ENCODE measurements at places on chromosomes 3 and 15.

DNA sequence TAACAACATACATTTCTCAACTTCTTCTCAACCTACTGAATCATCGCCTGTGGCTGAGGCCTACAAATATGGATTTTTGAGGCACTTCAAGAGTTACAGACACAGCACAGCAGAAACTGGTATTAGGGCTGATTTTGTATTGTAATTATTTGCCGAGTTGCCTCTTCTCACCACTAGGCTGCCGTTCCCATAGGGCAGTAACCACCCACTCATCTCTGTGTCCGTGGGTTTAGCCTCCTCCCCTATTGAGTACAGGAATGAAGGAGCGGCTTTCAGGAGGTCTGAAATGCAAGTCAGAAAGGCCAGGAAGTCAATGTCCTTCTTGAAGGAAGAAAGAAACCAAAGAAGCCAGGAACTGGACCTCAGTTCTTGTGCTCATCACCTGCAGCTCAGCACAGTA lies 220.8 kb downstream of the MTHFS start:
- no peak for DNase-seq

- DNase-seq: no peak
Observed at GRCh38 chr15:98767692-98768091, 119.4 kb downstream of the IGF1R start.

GRCh38 chr3:147388700-147389580 lies 17.4 kb downstream of the ZIC4 start:
- no peak for DNase-seq

- DNase-seq: no peak
Observed at GRCh38 chr3:195137638-195138588, 133.0 kb downstream of the XXYLT1 start.

DNA sequence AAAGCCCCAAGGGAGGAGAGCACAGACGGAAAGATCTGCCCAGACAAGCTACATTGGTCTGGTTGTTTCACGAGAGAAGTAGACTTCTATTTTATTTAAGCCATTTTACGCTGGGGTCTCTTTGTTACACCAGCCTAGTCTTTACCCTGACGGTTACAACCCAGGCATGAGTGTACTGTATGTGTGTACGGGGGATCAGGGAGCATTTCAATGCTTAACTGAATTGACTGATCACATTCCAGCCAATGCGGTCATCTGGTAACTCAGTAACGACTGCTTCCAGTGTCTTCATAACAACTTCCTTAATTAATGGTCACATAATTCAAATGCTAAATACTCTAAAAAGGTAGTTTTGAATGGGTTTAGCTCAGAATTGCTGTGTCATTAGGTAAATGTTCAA lies 288.6 kb downstream of the FOXP1 start:
- no peak for DNase-seq

GRCh38 chr15:53808058-53808706 lies 48.7 kb upstream of the WDR72 start:
- no peak for DNase-seq

DNA sequence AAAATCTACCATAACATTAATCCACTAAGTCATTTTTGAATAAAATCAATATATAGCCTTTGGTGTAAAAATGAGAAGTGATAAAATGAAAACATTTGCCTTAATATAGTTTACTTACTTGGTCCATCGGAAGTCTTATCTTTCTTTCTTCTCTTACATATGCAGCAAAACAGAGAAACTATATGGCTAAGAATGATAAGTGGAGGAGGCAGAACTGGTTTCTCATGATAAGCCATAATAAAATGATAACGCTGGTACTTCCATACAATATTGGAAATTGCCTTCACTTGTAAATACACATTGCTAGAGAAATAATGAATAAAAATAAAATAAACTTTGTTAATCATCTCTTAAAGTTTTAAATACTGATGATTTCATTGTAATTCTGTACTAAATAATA lies 47.8 kb upstream of the USP50 start:
- no peak for DNase-seq

GRCh38 chr15:36254426-36254825 lies 325.0 kb upstream of the CDIN1 start:
- DNase-seq: no peak

DNA sequence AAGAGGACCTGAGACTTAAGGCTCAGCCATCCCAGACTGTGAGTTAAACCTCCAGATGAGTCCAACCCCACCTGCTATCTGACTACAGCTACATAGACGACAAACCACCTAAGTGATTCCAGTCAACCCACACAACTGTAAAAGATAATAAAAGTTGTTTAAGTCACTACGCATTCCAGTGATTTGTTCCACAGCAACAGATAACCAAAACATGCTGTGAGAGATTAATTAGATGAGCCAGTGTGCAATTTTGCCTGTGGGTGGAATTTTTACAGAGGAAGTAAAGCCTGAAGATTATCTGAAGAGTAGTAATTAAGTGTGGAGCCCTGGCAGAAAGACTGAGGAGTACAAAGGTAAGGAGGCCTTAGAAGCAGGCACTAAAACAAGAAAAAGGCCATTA lies 5.4 kb downstream of the BTBD1 start:
- no peak for DNase-seq

- DNase-seq: no peak
Observed at GRCh38 chr3:2246873-2247648, 148.4 kb downstream of the CNTN4 start.

DNA sequence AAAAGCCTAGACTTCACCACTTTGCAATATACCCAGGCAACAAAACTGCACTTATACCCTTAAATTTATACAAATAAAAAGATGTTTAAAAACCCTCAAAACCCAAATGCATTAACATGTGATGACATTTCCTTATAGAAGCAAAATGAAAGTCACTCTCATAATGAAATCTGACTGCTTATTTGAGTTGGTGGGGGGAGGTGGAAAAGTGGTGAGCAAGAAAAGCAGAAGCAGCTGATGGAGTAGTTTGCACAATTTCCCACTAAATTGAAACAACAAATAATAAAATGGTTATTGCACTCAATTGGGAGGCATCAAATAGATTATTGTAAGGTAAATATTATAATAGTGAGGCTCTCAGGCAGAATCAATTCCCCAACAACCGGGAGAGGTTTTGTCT lies 54.0 kb upstream of the GADL1 start:
- no peak for DNase-seq

DNA sequence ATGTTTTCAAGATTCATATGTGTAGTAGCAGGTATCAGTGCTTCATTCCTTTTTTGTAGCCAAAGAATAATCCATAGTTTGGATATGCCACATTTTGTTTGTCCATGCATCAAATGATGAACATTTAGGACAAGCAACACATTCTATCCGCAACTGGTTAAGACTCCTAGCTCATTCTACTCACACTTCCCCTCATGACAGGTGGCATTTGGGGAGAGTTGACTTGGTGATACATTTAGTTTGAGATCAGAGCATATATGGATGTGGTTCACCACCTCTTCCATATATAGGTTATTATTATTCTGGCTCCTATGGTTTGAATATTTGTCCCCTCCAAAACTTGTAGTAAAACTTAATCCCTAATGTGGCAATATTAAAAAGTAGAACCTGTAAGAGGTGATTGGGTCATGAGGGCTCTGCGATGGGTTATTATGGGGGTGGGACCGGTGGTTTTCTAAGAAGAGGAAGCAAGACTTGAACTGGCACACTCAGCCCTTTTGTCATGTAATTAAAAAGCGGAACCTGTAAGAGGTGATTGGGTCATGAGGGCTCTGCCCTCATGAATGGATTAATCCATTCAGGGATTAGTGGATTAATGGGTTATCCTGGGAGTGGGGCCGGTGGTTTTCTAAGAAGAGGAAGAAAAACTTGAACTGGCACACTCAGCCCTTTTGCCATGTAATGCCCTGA lies 75.3 kb upstream of the HRH1 start:
- DNase-seq: no peak

GRCh38 chr3:195876297-195877064 lies 31.9 kb downstream of the TNK2 start:
- no peak for DNase-seq

- no peak for DNase-seq
Observed at GRCh38 chr3:31407665-31408064, 125.1 kb upstream of the STT3B start.

DNA sequence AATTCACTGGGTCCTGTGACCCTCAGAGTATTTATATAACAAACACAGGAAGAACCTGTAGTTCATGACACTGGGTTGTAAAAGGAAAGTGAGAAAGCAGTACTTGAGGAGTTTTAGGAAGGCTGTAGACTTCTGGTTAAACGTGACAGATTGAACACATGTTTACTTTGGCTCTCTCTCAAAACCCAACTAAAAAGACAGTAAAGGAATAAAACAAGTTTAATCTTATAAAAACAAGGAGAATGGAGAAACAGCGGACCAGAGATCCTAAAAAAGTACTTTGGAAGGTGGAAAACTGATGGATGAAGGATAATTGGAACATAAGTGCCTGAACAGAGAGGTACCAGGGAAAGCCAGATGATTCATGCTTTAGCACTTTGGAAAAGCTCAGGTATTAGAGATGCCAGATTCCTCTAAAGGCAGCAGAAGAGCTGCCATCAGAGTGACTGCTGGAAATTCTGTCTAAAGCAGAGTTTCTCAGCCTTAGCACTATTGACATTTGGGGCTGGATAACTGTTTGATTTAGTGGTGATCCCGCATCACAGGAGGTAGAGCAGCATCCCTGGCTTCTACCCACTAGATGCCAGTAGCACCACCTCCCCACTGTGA lies 182.9 kb upstream of the RORA start:
- DNase-seq: no peak

- no peak for DNase-seq
Observed at GRCh38 chr15:68232937-68233336, 3.4 kb upstream of the CLN6 start.

DNA sequence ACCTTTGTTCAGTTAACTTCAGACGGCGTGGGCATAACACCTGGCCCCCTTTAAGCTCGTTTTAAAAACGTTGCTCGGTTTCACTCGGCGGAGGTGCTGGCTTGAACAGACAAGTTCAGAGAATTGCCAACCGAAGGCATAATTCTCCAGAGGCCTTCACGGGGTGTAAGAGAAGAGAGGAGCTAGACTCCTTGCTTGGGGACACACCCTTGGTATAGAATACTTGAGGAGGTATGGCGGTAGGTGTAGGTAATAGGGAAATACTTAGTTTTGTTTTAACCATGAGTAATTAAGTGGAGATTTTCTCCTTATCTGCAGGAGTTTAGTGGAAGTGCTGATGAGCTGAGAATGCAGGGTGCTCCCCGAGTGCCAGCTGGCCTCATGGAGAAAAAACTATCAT lies 921 bp downstream of the FBXL2 start:
- DNase-seq: no peak

DNA sequence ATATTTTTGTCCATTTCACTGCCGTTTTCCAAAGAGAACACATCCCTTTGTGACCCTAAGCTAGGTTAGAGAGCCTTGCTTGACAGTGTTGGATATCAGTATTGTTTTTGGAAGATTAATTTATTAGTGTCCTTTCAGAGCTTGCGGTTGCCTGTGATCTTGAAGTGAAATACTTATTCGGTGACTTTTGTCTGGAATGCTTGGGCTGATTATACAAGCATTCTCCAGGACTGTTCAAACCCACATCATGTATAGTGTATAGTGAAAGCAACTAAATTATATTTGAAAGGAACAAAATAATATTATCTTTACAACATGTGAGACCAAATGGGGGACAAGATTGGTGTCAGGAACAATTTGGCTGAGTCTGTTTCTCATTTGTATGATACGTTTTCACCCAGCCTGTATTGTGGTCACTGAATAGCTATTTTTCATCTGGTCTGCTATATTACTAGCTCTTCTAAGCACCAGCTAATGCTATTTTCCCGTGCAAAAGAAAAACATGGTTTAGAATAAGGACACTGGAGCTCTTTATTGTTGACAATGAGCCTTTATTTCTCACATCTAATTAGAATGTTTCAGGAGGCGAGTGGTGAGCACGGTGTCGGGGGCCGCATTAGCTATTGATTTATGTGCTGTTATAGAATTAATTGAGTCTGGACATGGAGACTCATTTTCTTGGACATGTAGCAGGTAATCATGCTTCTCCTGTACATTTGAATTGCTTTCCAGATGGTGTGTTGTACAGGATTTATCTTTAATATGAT lies 158.1 kb downstream of the APBA2 start:
- no peak for DNase-seq

- DNase-seq: no peak
Observed at GRCh38 chr3:130748467-130748861, 1.8 kb upstream of the PIK3R4 start.

DNA sequence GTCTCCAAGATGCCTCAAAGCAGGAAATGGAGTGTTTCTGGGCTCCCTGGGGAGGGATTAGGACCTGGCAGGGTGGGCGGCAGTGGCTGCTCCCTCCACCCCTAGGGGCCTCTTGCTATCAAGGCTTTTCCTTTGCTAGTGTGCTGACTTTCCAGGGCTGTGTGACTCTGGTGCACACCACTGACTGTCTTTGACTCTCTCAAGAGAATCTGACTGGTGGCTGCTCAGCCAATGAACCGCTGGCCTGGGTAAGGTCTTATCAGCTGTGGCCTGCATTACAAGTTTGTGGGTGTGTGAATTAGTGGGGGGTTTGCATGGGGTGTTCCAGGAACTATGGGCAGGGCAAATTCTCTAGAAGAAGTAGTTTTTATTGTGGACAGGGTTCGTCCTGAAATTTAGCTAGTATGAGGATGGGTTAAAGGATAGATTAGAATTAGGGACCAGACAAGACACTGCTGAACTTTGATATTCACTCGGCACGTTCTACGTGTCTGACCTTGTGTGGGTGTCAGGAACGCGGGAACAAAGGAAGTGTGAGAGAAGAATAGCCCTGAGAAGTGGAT lies 29.5 kb downstream of the SIAH2 start:
- DNase-seq: no peak

GRCh38 chr3:46693892-46694226 lies 380 bp upstream of the ALS2CL start:
- DNase-seq: peak; percentile 56

GRCh38 chr3:161766331-161766730 lies 269.7 kb downstream of the OTOL1 start:
- no peak for DNase-seq

- DNase-seq: no peak
Observed at GRCh38 chr3:133506215-133506901, 67.1 kb upstream of the CDV3 start.

- DNase-seq: no peak
Observed at GRCh38 chr3:71006810-71007785, 576.4 kb downstream of the FOXP1 start.

DNA sequence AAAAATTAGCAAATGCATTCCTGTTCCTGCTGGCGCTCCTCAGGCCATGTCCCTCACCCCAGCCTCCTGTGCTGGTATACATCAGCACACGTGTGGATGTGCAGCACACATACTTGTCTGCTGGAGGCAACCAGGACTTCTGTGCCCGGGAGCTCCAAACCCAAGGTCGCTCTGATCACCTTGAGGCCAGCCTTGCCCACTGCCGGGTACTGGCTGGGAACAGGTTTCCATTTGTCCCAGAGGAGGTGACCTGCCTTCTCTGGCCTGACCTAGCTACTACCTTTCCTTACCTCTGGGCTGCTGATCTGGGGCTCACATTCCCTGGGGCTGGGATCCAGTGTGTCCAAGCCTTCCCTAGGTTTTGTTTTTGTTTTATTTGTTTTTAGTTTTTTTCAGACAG lies 12.1 kb downstream of the PRKCD start:
- no peak for DNase-seq

- no peak for DNase-seq
Observed at GRCh38 chr3:51777985-51778384, 1.1 kb downstream of the IQCF6 start.

GRCh38 chr15:67120839-67121643 lies 55.6 kb downstream of the SMAD3 start:
- DNase-seq: peak; percentile 87

GRCh38 chr15:85878828-85879225 lies 84.1 kb upstream of the KLHL25 start:
- DNase-seq: no peak

GRCh38 chr15:38547255-38547997 lies 17.2 kb downstream of the RASGRP1 start:
- peak; percentile 32 for DNase-seq
